ENCODE measurements at places on chromosomes 12 and 14.

DNA sequence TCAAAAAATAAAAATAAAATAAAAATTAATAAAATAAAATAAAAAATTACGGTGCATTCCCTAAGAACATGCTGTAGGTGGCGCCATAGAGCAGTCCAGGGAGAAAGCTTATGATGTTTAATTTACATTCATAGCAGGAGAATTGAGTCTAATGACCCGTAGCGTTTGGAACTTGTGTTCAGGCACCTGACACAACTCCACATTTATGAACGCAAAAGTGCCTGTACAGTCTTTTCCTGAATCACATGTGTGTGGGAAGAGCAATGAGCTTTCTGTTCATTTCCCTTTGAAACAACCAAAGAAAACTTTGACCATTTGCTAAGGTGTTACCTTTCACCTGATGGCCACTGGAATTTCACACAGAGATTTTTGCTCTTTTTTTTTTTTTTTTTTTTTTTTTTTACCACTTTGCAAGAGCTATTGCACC lies 60.6 kb upstream of the KCNA1 start:
- no peak for DNase-seq

- DNase-seq: no peak
Measured at GRCh38 chr14:68716698-68717097, 76.2 kb downstream of the ZFP36L1 start.

- DNase-seq: no peak
Measured at GRCh38 chr14:52650774-52651173, 44.6 kb downstream of the ERO1A start.

- DNase-seq: no peak
Measured at GRCh38 chr12:96424601-96425000, 24.4 kb upstream of the CDK17 start.

- DNase-seq: no peak
Measured at GRCh38 chr14:52355016-52355431, 40.9 kb downstream of the PTGER2 start.

DNA sequence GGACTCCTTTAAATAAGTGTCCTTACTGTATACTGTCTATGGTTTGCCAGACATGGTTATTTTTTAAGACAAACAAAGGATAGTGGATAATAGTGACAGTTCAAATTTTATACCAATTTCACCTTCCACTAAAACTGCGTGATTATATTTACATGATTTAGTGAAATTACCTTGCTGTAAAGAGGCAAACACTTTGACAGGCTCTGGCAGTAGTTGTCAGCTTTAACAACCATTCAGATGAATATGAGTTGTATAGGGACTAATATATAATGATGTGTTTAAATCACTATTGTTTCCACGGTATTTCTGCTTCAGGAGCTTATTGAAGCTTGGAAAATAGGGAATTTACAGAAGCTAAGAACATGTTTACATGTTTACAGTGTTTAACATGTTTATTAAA lies 1364.0 kb downstream of the FSCB start:
- no peak for DNase-seq

Data from stimulated activated CD4-positive, alpha-beta T cell treated with anti-CD3 and anti-CD28 coated beads, TNF-alpha, amount 100 ng/mL, for 1 hour (primary cell).